ENCODE measurements at places on chromosomes 2 and 18. TPM values are rescaled to one million over a fixed set of nuclear protein-coding genes. Genes with fewer than 3 reads are reported as not detected.

Gene FBXO36
- total RNA-seq = 1.2 TPM

Gene SIGLEC15
- total RNA-seq = 0.38 TPM

Gene DYNAP
- not detected for total RNA-seq

Gene RAB6C
- total RNA-seq = not detected

Gene SFTPB
- 3.1 TPM for total RNA-seq

Gene RHOB
- 365 TPM for total RNA-seq

Gene ANKRD30B
- not detected for total RNA-seq

Gene KDM3A
- 41.3 TPM for total RNA-seq

Gene MYO3B
- not detected for total RNA-seq

Gene C2orf92
- total RNA-seq = 3.9 TPM

Gene TMEM247
- total RNA-seq = not detected

Gene CTIF
- total RNA-seq = 41.0 TPM

Gene REL
- total RNA-seq = 5.7 TPM

Gene CIDEA
- 5.8 TPM for total RNA-seq

Gene ACOXL
- not detected for total RNA-seq

Gene NOSTRIN
- total RNA-seq = 26.5 TPM

Gene RAB31
- 42.3 TPM for total RNA-seq

Gene TSGA10
- 4.2 TPM for total RNA-seq

Gene SLC16A14
- 6.9 TPM for total RNA-seq

Gene ITGB6
- 1.8 TPM for total RNA-seq

Gene LBX2
- 0.51 TPM for total RNA-seq

Gene ACTG2
- total RNA-seq = 26.4 TPM

Gene AGAP1
- total RNA-seq = 22.6 TPM

Gene MFSD2B
- not detected for total RNA-seq

Gene ZAP70
- total RNA-seq = 0.62 TPM

Gene PPP1R7
- 73.9 TPM for total RNA-seq

Gene OBSL1
- 321 TPM for total RNA-seq

Gene CCNT2
- 22.2 TPM for total RNA-seq

Gene ELOA2
- not detected for total RNA-seq

Gene ERBB4
- total RNA-seq = 29.2 TPM

Gene OLA1
- total RNA-seq = 77.8 TPM

Gene CDH19
- 27.5 TPM for total RNA-seq

Gene GAREM1
- 12.7 TPM for total RNA-seq

Gene TMEM198
- 1.8 TPM for total RNA-seq

Gene UGT1A7
- total RNA-seq = not detected

Gene PLCD4
- total RNA-seq = 0.79 TPM

Gene B3GNT7
- total RNA-seq = 7.3 TPM

Gene HES6
- total RNA-seq = 4.8 TPM

Gene UGT1A8
- total RNA-seq = not detected

Gene POTEI
- 4.5 TPM for total RNA-seq

Gene PIEZO2
- 0.74 TPM for total RNA-seq
